ENCODE measurements at places on chromosomes 7 and 10.
A peak's percentile ranks its signal among the peaks of the same experiment; 100 is the strongest.

DNA sequence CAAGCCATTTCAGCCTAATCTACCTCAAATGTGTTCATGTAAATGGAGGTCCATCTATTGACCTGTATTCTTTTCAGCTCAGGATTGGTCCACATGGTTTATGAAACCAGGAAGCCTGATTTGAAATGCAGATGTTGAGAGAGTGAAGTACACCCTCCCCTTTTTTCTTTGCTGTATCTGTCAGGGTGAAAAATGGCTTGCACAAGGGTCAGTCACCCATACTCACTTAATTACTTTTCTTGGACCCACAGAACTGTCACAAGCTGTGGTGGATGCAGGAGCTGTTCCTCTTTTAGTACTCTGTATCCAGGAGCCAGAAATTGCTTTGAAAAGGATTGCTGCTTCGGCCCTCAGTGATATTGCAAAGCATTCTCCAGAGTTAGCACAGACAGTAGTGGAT, 41.2 kb downstream of the SPAG6 start:
- DNase-seq, result no peak

GRCh38 chr10:71550628-71551027, 153.9 kb downstream of the CDH23 start:
- DNase-seq, result no peak

GRCh38 chr7:130865408-130866236, 131.6 kb upstream of the KLF14 start:
- DNase-seq, result no peak

DNA sequence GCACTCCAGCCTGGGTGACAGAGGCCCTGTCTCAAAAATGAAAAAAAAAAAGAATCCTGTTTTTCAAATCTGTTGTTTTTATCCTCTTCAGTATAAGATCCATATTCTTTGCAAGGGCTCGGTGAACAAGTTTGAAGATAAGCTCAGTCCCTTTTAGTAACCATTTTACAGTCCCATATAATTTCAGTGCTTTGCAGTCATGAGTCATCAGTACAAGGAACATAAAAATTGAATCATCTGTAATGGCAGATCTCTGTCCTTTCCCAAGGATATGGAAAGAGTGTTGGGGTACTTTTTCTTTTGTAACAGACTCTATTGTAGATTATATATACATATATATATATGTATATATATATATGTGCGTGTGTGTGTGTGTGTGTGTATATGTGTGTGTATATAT, 52.2 kb upstream of the ZPBP start:
- no peak for DNase-seq

- DNase-seq, result no peak
These were observed 194.6 kb downstream of the MLLT10 start for GRCh38 chr10:21728618-21729017.

DNA sequence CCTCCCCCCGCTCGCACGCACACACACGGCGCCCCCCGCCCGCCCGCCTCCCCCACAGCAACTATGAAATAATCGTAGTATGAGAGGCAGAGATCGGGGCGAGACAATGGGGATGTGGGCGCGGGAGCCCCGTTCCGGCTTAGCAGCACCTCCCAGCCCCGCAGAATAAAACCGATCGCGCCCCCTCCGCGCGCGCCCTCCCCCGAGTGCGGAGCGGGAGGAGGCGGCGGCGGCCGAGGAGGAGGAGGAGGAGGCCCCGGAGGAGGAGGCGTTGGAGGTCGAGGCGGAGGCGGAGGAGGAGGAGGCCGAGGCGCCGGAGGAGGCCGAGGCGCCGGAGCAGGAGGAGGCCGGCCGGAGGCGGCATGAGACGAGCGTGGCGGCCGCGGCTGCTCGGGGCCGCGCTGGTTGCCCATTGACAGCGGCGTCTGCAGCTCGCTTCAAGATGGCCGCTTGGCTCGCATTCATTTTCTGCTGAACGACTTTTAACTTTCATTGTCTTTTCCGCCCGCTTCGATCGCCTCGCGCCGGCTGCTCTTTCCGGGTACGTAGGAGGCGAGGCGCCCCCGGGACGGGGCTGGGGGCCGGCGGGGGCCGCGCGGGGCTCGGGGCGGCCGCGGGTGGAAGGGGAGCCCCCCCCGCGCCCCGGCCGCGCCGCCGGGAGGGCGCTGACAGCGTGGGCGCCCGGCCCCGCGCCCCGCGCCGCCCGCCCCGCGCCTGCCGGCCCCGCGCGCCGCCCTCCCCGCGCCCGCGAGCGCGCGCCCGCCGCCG, 441 bp downstream of the BMI1 start:
- peak; percentile 50 for DNase-seq

- DNase-seq, result no peak
These were observed 1037.1 kb downstream of the REEP3 start for GRCh38 chr10:64558094-64558835.

GRCh38 chr7:81833401-81833800, 63.6 kb upstream of the HGF start:
- DNase-seq, result no peak

DNA sequence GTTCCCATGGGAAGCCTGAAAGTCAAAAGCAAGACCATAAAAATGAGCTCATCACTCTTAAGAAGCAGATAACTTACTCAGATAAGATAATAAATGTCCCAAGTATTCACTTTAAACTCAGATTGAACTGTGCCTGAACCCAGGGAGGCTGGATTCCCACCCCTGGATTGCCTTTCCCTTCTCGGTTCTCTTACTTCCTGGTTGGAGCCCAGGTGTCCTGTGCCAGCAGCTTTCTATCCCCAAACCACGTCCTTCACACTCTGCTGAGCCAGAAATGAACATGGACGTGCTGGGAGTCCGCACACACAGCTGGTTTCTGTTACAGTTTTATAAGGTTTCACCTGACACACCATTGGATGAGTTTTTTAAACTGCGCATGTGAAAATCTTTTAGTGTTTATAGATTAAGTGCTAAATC, 636.2 kb upstream of the IGFBP3 start:
- no peak for DNase-seq

DNA sequence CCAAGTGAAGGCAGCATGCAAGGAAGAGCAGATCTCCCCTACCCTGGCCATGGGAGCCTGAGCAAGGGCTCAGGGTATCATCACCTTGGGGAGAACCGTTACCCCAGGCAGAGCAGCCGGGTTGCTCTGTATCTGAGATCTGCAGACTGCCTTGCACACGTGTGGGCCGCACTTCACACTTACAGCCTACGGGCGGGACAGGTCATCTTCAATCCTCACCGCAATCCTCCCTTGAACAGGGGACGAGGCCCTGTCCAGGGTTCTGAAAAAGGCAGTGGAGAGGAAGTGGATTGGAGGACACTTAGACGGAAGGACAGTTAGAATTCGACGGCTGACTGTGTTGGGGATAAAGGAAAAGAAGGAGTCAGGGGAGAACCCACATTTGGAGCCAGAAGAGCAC, 51.4 kb downstream of the NPS start:
- DNase-seq, result no peak

GRCh38 chr10:90787393-90788198, 70.2 kb downstream of the HTR7 start:
- peak; percentile 19 for DNase-seq

DNA sequence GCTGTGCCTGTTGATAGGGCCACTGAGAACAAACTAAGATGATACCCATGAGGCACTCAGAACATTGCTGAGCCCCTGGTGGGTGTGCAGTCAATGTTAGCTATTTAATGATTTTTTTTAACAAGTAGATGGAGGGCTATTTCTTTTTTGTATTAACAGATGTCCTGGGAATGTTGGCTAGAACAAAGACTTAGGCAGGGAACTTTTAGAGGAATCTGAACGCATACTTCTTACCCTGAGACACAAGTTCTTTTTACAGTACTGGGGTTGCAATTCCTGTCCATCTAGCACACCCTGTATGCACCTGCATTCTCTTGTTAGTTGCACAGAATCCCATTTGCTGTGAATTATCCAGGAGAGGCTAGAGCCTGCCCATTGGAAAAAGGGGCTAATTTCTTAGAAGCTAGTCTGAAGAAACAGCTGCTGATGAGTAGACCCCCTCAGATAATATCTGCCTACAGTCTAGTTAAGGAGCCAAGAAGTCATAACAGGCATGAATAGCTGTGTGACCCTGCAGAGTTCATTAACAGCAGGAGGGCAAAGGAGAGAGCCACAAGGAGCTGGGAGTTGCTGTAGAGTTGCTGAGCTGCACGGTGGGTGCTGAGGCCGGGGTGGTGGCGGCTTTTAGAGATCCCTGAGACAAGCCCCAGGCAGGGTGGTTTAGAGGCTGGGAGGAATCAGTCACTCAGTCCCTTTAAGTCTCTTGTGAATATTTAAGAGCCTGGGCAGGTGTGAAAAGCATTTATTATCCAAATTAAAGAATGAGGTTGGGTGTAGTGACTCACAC, 103.7 kb upstream of the FZD8 start:
- DNase-seq, result no peak

DNA sequence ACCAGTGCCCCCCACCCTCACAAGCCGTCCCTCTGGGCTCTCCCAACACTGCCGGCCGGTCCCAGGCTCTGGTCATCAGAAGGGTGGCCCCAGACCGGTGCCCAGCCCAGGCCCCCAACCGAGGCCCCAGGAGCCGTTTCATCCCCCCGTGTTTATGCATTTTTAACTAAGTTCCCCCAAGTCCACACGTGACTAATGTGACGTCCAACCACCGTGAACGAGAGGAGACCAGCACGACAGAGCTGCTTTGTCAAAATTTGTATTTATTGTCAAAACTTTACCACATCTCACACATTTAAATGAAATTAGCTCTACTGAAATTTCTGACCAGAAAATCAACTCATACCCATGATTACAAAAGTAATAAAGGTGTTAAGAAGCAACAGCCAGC, 8.6 kb downstream of the VENTX start:
- no peak for DNase-seq

- no peak for DNase-seq
These were observed 271.3 kb downstream of the FGFR2 start for GRCh38 chr10:121326905-121327304.

Data from SW 1271 (cell line).